ENCODE measurements at places on chromosomes 7 and 10. TPM values are rescaled to one million over a fixed set of nuclear protein-coding genes. Genes with fewer than 3 reads are reported as not detected.

Gene TRIM50
- not detected for total RNA-seq

Gene GPR15LG
- total RNA-seq = 515 TPM

Gene TMEM248
- 108 TPM for total RNA-seq

DNA sequence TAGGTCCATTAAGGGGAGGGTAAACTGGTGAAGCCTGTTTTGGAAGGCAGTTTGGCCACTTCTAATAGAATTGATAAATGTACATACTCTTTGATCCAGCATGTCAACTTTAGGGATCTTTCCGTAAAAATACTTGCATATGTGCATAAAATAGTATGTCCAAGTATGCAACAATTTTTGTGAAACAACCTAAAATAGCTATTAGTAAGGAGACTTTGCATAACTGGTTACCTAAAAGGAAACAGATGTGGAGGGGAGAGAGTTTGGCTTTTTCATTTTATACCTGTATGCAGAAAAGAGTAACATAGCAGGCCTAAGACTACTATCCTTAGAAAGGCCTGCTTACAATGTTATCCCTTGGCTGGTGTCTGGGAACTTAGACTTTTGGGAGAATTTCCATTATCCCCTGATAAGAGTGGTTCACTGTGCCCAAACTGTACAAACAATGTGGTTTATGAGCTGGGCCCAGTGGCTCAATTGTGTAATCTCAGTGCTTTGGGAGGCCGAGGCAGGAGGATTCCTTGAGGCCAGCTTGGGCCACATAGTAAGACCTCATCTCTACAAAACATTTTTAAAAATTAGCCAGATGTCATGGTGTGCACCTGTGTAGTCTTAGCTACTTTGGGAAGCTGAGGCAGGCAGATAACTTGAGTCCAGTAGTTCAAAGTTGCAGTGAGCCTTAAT lies 21.3 kb downstream of the PTPN12 start:
- H3K27me3 ChIP-seq = no peaks in the 10 kb centered on the region
- no peaks in the 10 kb centered on the region for H3K36me3 ChIP-seq
- H3K27ac ChIP-seq = no peak overlapping the region
- DNase-seq = no peak

DNA sequence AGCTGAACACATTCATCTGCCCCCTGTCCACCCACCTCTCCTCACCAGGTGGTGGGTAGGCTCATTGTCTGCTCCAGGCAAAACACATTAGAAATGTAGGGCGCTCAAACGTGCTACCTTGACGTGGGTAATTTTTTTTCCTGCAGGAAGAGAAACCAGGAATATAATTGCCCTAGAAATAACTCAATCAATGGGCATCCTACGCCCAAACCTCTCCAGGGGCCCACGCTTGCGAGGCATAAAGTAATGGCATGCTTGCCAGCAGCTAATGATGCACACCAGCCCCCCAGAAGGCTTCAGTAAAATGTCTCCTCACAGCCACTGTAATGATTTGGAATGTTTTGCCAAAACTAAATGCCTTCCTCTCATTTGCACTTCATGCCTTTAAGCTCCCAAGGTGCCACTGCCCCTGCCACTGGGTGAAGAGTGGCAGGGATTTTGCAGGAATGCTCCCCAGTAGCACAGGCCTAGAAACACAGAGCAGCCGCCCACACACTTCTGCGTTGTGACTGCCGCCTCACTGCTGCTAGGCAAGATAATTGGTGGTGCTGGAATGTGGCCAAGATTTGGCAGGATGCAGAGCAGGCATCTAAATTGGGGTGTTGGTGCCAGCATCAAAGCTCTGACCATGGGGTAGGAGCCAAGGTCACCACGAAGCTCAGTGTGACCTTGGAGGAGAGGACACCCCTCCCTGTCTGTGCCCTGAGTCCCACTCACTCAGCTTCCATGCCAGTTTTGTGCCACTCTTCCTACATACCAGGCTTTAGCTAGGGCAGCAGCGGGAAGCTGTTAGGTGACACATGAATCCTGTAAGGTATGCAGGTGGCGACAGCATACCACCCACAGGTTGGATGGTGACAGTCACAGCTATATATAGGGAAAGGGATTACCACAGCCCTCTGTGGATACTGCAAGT lies 48.7 kb upstream of the PPP1R3C start:
- H3K27me3 ChIP-seq = no peaks in the 10 kb centered on the region
- no peak overlapping the region for H3K4me3 ChIP-seq
- no peaks in the 10 kb centered on the region for H3K4me1 ChIP-seq

GRCh38 chr10:63720072-63720537 lies 198.9 kb downstream of the REEP3 start:
- DNase-seq = peak; percentile 69
- H3K4me3 ChIP-seq = no peak overlapping the region
- no peak overlapping the region for H3K27ac ChIP-seq
- H3K27me3 ChIP-seq = no peaks in the 10 kb centered on the region

GRCh38 chr10:124057601-124058000 lies 35.8 kb downstream of the CHST15 start:
- no peak overlapping the region for H3K27ac ChIP-seq
- no peak for DNase-seq
- H3K36me3 ChIP-seq = no peaks in the 10 kb centered on the region
- no peak overlapping the region for H3K4me3 ChIP-seq

DNA sequence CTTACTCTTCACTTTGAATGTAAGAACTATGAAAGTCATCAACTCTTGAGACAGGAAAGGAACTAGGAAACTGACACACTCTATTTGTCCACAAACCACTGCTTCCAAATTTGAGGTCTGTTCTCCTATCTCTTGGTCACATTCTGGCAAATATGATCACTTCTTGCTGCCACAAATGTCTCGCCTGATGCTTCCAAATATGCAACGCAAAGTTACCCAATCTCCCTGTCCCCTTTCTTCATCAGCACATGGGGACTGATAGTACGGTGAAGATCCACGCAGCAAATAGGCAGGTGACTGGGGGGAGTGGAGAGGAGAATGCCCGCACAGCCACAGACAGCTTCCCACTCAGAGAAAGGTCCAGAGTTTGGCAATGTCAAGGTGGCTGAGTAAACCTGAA lies 92.6 kb upstream of the TCF7L2 start:
- no peak overlapping the region for H3K4me3 ChIP-seq
- H3K27me3 ChIP-seq = no peaks in the 10 kb centered on the region
- H3K4me1 ChIP-seq = no peaks in the 10 kb centered on the region

GRCh38 chr7:82445271-82445670 lies 1.7 kb upstream of the CACNA2D1 start:
- H3K36me3 ChIP-seq = no peaks in the 10 kb centered on the region
- peaks cover 22% of the 10 kb centered on the region for H3K27me3 ChIP-seq
- no peaks in the 10 kb centered on the region for H3K4me1 ChIP-seq
- no peak overlapping the region for H3K4me3 ChIP-seq
- DNase-seq = no peak

DNA sequence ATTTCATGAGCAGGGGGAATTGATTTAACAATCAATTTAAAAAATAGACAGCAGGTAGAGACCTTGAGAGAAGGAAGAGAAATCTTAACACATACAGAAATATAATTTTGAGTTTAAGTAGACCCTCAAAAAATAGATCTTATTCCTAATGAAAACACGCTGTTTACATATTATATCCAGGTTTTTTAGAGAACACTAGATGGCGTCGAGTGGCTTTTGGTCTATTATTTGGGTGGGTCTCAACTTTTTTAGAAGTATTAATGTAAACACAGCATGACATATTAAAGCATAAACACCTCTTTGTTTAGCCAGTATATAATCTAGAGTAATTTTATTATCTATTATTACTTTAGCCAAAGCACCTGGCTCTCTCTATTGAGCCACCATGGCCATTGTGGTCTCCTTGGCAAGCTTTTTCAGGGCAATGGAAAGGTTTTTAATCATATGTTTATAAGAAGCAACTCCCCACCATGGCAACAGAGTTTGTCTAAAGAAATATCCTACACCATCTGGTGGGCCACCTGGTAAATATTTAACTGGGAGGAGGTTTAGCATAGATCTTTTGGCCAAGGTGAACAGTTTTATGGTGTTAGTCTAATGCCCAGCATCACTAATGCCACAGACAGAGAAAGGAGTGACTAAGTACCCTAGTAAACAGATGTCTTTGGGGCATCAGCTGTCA lies 59.7 kb upstream of the PRSS1 start:
- H3K27me3 ChIP-seq = no peaks in the 10 kb centered on the region
- DNase-seq = no peak
- no peak overlapping the region for H3K4me3 ChIP-seq
- H3K27ac ChIP-seq = no peak overlapping the region
- H3K36me3 ChIP-seq = no peaks in the 10 kb centered on the region

DNA sequence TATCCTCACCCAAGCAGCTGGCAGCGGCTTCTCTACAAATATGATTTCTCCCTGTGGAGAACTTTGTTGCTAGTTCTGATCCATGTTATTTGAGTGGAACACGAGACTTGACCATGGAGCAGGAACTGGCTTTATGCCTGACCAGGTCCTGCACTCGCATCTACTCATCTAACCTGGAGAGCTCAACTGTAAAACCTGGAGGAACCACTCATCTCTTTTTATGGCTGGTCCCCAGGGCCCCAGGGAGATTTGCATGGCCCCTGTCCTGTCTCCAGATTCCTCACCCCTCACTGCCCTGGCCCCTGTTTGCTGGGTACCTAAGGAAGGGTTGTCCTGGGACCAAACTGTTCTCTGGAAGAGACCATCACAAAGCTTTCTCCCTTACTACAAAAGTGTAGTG lies 16.0 kb downstream of the TCAF1 start:
- no peak overlapping the region for H3K27ac ChIP-seq
- no peak overlapping the region for H3K4me3 ChIP-seq
- no peaks in the 10 kb centered on the region for H3K36me3 ChIP-seq
- DNase-seq = no peak

DNA sequence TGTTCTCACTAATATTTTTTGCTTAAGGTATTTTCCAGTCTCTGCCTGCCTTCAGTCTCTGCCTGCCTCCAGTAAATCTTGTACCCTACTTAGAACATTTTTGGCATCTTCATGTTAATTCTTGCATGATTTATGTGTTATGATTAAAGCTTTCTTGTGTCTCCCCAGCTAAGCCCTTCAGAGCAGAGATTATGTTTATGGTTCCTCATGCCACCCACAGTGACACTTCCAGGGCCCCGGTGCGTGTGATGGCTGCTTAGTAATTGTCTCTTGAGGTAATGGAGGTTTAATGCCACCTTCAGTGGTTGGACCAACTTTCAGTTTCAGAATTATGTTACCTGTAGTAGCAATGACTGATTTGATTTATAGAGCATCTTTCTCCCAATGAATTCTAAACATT lies 70.6 kb upstream of the MET start:
- H3K36me3 ChIP-seq = no peaks in the 10 kb centered on the region
- H3K27ac ChIP-seq = no peak overlapping the region
- no peaks in the 10 kb centered on the region for H3K27me3 ChIP-seq
- no peaks in the 10 kb centered on the region for H3K4me1 ChIP-seq
- no peak for DNase-seq
- H3K4me3 ChIP-seq = no peak overlapping the region

DNA sequence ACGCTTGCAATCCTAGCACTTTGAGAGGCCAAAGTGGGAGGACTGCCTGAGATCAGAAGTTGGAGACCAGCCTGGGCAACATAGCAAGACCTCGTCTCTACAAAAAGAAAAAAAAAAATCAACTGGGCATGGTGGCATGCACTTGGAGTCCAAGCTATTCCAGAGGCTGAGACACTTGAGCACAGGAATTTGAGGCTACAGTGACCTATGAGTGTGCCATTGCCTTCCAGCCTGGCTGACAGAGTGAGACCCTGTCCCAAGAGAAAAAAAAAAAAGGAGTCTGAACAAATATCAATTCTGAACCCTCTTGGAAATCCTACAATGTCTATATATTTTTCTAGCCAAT lies 126.8 kb upstream of the NRP1 start:
- DNase-seq = no peak
- no peaks in the 10 kb centered on the region for H3K4me1 ChIP-seq
- no peaks in the 10 kb centered on the region for H3K36me3 ChIP-seq

DNA sequence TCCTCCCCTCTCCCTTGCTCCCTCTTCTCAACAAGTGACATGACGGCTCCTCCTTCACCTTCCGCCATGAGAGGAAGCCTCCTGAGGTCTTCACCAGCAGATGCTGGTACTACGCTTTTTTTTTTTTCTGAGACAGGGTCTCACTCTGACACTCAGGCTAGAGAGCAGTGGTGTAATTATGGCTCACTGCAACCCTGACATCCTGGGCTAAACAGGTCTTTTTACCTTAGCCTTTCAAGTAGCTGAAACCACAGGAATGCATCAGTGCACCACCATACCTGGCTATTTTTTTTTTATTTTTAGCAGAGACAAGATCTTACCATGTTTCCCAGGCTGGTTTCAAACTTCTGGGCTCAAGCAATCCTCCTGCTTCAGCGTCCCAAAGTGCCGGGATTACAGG lies 43.6 kb downstream of the MDH2 start:
- H3K27ac ChIP-seq = no peak overlapping the region
- DNase-seq = no peak
- H3K36me3 ChIP-seq = no peaks in the 10 kb centered on the region

- no peaks in the 10 kb centered on the region for H3K27me3 ChIP-seq
- no peaks in the 10 kb centered on the region for H3K36me3 ChIP-seq
- peak; percentile 26 for DNase-seq
- peak overlapping the region; percentile 30 for H3K4me3 ChIP-seq
- H3K27ac ChIP-seq = no peak overlapping the region
These were observed 10.0 kb downstream of the HHEX start for GRCh38 chr10:92699518-92700381.

DNA sequence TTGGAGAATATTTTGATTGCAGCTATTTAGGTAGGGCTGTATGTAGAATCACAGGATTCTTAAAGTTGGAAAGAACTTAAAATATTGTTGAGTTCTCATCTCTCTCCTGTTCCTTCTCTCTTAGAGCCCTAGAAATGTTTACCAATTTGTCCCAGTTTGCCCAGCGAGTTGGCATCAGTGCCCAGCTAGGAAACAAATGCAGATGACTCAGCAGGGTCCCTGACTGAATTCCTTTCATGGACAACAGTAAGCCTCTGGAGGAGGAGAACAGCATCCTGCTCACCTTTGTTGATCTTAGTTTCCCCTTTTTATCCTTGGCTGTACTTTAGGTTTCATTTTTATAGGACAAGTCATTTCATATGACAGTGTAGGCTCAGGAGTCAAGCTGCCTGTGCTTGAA lies 89.3 kb downstream of the SEC23IP start:
- H3K27me3 ChIP-seq = no peaks in the 10 kb centered on the region
- H3K4me1 ChIP-seq = no peaks in the 10 kb centered on the region
- no peak overlapping the region for H3K27ac ChIP-seq
- no peak for DNase-seq
- no peaks in the 10 kb centered on the region for H3K36me3 ChIP-seq

DNA sequence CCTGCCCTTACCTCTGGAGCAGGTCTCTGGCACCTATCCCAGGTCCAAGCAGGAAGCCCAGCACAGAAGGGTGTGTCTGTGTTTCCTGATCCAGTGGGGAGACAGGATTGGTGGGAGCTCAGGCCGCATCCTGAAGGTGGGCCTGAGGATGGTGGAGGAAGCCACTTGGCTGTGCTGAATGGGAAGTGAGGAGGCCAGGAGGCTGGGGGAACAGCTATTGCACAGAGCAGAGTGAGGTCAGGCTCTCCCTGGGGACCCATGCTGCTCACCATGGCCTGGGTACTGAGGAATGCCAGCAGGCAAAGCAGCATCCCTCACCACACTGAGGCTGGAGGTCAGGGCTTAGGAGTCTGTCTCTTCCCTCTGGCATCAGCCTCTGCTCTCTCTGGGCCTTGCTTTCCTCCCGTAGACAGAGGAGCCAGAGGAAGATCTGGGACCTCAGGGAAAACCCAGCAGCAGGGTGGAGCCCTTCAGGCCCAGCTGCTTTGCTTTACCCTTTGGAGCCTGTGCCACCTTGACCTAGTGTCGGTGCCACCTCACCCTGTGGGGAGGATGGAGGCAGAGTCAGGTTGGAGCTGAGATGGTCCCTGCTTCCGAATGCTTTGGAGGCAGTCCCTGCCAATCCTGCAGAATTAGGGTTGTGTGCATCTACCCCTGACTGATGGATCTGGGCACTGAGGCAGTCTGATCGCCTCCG lies 39.0 kb downstream of the CDH23 start:
- peak; percentile 44 for DNase-seq
- H3K4me1 ChIP-seq = no peaks in the 10 kb centered on the region
- H3K27me3 ChIP-seq = no peaks in the 10 kb centered on the region
- H3K36me3 ChIP-seq = no peaks in the 10 kb centered on the region
